ENCODE measurements at places on chromosomes 2 and 18. TPM values are rescaled to one million over a fixed set of nuclear protein-coding genes. Genes with fewer than 3 reads are reported as not detected.

C2orf80 gene
- total RNA-seq = not detected

IL1R1 gene
- total RNA-seq = 55.7 TPM

ALLC gene
- not detected for total RNA-seq

CNNM3 gene
- total RNA-seq = 11.3 TPM

ST6GAL2 gene
- total RNA-seq = 13.1 TPM

TSPYL6 gene
- not detected for total RNA-seq

ACMSD gene
- not detected for total RNA-seq

CCDC178 gene
- not detected for total RNA-seq

TTLL4 gene
- total RNA-seq = 24.2 TPM

CARF gene
- total RNA-seq = 0.72 TPM

ANKRD62 gene
- not detected for total RNA-seq

SEPTIN10 gene
- total RNA-seq = 32.1 TPM

KCNS3 gene
- 1.4 TPM for total RNA-seq

SMYD1 gene
- total RNA-seq = not detected

GPR45 gene
- total RNA-seq = not detected

C2orf76 gene
- 10.6 TPM for total RNA-seq

SLC16A14 gene
- total RNA-seq = 0.87 TPM

DSG2 gene
- 59.6 TPM for total RNA-seq

LHCGR gene
- not detected for total RNA-seq

MAPK4 gene
- total RNA-seq = 0.33 TPM

NPHP1 gene
- total RNA-seq = 6.8 TPM

TRIP12 gene
- 70.1 TPM for total RNA-seq

CFAP65 gene
- total RNA-seq = 0.17 TPM

SERPINB10 gene
- not detected for total RNA-seq

MC2R gene
- total RNA-seq = not detected

NFE2L2 gene
- total RNA-seq = 37.3 TPM

CNDP1 gene
- total RNA-seq = not detected

RAB6C gene
- not detected for total RNA-seq

MOGAT1 gene
- total RNA-seq = not detected

MROH2A gene
- total RNA-seq = 0.23 TPM

TTN gene
- 0.05 TPM for total RNA-seq

GPAT2 gene
- 0.02 TPM for total RNA-seq

CDCA7 gene
- total RNA-seq = 45.3 TPM
